ENCODE measurements at places on chromosomes 16 and 17.

DNA sequence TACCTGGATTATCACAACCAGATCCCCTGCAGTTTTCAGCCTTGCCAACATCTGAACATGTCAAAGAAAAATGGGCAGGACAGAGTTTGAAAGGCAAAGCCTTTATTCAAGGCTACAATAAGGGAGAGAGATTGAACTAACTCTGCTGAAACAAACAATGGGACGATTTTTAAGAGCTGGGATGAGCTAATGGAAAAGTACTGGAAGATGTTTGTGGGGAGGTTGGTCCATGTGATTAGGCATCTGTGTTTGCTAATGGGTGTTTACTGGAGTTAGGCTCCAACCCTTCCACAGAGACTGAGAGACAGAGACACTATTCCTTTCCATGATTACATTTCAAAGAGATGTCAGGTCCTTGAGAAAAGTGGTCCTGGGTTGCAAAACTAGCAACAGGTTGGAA is 35.0 kb upstream of the HSBP1 start:
- DNase-seq = no peak

DNA sequence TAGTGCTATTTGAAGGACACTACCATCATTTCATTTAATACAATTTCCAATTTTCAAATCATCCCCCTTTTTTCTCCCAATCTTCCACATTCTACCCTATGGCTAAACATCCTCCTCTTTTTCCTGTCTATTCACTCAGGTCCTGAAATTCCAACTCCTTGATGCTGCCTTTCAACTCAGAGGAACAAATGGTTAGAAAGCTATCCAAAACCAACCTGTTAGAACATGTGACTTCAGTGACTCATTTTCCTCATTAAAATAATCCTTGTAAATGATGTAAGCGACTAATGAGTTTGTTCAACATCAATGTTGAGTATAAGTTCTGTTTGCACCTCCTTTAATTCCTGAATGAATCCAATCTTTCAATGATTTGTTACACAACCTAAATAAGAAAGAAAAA is 5.5 kb downstream of the PSMD12 start:
- DNase-seq = no peak

GRCh38 chr16:88868974-88869672 is 2.7 kb upstream of the PABPN1L start:
- no peak for DNase-seq

DNA sequence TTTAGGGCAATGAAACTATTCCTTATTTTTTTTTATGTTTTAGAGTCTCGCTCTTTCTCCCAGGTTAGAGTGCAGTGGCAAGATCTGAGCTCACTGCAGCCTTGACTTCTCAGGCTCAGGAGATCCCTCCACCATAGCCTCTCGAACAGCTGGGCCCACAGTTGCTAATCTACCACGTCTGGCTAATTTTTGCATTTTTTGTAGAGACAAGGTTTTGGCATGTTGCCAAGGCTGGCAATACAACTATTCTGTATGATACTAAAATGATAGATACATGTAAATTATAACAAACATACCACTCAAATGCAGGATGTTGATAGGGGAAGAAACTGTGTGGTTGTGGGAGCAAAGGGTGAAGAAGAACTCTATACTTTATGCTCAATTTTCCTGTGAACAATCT is 401.3 kb downstream of the ZFHX3 start:
- no peak for DNase-seq

DNA sequence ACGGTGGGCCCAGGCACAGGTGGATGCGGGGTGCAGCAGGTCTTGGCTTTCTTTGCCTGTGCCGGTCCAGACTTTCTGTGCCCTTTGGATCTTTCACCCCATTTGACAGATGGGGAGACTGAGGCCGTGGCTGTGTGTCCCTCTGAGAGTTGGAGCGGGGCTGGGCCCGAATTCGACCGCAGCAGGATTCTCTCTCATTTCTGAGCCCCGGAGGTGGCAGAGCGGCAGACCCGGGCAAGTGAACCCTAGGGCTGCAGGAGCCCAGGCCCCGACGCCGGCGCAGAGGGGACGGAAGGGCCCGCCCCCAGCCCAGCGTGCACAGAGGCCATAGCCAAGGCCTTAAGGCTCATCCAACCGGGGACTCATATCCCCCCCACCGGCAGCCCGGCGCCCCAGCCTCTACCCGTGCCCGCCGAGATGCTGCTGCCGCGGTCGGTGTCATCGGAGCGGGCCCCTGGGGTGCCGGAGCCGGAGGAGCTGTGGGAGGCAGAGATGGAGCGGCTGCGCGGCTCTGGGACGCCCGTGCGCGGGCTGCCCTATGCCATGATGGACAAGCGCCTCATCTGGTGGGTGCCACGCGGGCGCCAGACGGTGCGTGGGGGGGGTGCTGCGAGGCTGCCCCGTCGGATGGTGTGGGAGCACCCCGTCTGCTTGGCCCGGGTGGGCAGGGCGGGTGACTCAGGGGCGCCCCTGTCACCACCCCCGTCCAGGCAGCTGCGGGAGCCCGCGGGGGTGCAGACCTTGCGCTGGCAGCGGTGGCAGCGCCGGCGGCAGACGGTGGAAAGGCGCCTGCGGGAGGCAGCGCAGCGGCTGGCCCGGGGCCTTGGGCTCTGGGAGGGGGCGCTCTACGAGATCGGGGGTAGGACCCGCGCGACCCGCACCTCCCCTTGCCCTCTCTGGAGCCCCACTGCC is 857 bp downstream of the TMC8 start:
- DNase-seq = no peak

DNA sequence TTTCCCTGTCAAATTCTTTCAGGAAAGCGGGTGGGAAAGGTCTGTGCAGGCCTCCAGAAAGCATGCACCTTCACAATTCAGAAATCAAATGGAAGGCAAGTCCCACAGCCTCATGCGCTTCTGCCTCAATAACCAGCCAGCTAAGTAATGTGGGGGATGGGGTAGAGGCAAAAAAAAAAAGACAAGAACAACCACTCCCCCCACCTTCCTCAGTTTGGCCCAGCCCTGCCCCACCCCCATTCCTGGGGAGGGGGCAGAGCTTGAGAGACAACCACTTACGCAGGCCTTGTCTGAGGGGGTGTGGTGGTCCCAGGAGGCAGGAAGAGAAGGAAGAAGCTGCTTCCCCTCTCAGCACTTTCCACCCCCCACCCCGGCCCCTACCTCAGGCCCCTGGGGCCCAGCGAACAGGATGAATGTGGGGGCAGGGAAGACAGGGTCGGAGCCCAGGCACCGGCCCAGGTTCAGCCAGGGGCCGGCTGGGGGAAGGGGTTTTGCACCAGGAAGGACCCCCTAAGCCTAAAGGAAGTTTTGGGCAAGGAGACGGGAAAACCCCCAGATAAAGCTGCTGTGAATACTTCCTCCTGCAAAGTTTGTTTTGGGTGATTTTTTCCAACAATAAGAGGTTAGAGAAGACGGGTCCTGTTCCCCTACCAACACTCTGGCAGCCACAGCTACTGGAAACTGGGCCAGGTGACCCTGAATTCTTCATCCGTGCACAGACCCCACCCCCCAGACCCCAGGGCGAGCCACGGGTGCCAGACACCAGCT is 1.2 kb downstream of the JUP start:
- no peak for DNase-seq
